Thoracic aorta (tissue), 2 donors: ENCODE measurements at places on chromosomes 5 and 9.

GRCh38 chr5:60177596-60177995 lies 284.1 kb upstream of the PDE4D start:
- DNase-seq: no peak

DNA sequence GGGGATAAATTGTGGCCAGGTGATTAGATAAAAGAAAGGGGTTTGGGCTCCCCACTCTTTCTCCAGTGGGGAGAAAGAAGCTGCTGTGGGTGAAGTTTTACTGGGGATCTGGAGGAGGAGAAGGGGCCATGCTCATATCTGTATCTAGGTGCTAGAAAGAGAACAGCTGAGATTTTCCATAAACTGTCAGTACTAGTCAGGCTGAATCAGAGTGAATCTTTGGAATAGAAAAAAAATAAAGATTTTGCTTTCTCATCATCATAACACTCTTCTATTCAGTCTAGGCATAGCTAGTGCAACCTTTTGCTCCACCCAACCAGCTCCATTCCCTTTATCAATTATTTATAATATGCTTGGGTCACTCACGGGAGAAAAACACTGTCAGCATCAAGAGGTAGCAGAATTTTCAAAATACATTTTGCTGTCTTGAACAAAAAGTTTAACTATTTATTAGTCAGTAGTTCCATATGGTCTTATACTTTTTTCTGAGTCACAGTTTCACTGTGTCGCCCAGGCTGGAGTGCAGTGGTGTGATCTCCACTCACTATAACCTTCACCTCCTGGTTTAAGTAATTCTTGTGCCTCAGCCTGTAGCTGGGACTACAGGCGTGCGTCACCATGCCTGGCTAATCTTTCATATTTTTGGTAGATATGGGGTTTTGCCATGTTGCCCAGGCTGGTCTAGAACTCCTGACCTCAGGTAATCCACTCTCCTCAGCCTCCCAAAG lies 21.3 kb upstream of the ERMP1 start:
- DNase-seq: no peak

DNA sequence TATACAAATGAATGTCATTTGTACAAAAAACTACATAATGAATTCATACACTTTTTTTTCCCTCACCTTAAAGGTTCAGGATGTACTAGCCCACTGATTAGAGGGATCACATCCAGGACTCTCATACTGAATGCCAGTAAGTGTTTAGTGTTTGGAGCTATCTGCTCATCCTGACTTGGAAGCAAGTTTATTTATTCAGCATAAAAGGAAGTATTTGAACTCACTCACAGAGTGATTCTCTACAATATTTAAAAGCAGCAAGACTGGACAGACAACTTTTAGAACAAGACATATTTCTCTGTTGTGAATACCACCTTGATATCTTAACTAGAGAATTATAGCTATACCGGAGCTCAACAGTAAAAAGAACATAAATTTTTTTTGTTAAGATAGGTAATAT lies 14.8 kb upstream of the IQGAP2 start:
- DNase-seq: no peak

DNA sequence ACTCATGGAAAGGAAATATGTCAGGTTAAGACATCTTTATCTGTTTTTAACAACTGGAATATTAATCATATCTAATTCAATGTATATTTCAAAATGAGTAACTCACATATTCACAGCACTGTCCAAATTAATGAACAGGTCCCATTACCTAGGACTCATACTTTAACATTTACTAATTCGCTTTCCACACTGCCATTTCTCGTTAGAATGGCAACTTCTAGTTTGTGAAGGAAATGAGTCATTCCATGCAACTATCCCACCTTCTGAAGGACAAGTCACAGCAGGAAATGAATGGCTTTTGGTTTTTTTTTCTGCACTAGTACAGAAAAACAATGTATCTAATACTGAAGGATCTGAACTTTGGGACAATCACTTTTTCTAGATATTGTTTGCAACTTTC lies 24.6 kb upstream of the IFNK start:
- DNase-seq: no peak

- DNase-seq: no peak
Measured at GRCh38 chr5:17329571-17329970, 112.1 kb downstream of the BASP1 start.

DNA sequence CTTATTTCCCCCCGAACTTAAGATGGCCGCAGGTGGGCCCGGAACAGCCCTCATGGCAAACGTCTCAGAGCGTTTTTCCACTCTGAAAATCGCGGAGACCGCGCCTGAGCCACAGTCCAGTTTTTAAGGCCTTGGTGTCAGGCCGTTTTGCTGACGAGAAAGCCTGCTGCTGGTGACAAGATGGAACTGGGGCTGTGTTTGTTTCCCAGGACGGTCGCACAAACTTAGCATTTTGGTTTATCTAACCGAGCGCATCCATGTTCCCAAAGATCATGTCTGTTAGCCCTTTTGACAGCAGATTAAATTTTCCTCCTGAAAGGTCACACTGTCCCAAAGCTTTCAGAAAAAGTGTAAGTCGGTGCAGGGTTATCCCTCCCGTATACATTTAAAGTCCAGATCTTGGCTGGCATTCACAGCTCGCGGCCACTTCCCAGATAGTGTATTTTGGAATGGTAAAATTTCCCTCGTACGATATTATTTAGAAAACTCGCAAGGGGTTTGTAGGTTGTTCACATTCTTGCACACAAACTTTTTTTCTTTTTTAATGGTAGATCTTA lies 812 bp downstream of the SREK1 start:
- DNase-seq: peak; percentile 28

DNA sequence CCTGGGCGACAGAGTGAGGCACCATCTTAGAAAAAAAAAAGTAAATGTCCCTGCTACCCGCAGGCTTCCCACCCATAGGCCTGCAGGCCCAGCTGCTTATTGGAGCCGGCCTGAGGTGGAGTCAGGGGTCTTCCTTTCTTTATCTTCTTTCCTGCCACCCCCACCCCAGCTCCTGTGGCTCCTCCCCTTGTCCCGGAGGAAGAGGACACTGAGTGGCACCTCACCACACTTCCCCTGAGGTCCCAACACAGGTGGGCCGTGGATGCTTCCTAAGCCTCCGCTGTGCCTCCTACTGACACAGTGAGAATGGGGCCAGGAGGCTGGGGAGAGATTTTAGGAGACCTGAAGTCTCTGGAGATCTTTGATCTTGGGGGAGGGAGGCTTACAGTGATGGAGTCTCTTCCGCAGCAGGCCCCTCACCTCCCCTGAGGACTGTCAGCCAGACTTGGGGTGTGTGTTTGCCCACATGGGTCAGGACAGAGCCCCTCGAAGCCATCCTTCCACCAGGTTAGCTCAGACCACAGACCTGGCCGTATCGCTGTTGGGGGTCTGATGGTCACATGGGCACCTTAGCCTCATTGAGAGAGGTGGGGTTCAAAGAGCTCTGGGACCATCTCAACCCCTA lies 135.4 kb upstream of the IER5L start:
- no peak for DNase-seq

DNA sequence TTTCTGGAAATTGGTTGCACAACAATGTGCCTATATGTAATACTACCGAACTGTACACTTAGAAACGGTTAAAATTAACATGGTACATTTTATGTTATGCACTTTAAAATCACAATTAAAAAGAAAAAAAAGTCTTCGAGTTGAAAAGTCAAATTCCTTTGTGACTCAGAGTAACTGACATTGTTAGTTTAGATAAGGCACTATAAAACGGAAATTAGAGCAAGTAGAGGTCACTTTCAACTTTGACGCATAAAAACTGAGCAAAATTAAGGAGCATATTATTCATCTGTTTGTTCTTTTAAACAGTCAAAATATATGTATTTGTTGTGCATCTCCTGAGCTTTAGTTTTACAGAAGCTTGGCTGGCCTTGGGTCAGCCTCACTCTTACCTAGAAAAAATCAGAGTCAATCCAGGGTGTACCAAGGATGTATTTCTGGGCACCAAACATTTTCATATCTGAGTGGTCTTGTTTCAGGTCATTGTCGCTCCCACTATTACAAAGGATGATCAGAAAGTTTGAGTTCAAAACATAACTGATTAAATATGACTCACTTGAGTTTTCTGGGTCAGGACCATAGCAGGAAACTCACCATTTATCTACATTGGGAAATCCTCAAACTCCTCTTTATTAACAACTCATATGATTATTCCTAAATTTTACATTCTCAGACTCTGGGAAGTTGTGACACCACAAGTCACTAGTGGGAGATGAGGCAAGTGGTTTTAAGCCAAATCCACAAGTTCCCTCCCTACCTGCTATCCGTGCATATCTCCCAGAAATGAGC lies 160.6 kb downstream of the CCDC192 start:
- DNase-seq: no peak

DNA sequence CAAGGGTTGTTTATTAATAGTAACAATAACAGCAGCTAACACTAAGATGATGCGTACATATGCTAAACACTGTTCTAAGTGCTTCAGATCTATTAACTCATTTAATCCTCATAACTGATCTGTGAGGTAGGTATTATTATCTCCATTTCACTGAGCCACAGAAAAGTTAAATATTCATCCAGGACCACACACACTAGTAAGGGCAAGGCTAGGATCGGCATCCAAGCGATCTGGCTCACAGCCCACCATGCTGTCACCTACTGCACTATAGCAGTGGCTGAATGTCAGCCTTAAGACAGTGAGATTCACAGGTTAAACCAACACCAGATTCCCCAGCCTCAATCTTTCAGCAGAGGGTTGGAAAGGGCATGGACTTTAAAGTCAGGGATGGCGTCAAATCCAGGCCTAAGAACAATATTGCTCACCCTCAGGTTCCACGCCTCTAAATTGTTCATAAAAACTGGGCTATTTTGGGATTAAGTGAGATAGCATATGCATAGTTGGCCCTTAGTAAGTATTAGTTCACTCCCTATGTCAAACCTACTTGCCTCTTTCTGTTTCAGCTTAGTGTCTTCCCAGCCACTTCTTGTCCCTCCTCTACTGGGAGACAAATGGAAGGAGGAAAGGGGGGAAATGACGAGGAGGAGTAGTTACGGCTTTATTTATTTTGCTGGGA lies 150.8 kb downstream of the MAPKAP1 start:
- DNase-seq: no peak

DNA sequence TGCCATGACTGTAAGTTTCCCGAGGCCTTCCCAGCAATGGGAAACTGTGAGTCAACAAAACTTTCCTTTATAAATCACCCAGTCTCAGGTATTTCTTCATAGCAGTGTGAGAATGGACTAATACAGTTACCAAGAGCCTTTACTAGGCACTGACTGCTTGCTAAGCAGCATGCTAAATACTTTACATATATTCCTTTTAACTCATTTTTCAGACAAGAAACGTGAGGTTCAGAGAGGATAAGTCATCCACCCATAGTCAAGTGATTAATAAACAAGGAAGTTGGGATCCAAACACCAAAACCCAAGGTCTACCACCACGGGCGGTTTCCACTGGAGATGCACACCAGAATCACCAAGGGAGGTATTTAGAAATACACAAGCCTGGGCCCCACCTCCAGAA lies 50.8 kb downstream of the GABBR2 start:
- no peak for DNase-seq

GRCh38 chr9:136643596-136644342 lies 18.9 kb upstream of the EGFL7 start:
- no peak for DNase-seq

DNA sequence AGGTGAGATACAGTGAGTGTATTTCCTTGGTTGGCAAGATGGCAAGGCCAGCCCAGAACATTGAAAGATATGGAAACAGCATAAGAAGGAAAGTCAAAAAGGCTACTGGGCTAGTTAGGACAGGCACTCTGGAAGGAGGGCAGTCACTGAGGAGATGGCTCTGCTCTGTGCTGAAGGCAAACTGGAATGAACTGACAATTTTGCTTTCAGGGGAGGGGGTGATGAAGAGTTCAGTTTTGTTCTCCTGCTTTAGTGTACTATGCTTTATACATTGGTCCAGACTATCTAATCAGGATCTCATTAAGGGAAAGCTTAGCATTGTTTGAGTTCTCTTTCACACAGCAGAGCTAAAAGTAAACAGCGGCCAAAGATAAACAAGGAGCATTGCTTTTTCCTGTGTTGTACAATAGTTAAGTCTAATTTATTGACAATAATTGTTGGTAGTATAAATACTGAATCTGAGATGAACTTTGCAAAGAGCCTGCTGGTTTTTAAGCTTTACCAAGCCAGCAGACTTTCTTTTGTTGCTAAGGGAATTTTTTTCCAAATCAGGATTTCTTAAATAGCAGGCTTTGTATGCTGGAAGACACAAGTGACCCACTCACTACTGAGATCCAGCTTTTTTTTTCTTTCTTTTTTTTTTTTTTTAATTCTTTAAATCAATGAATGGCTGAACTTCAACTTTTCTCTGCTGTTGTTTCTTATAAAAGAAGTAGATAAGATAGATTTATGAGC lies 355.5 kb downstream of the ARRDC3 start:
- DNase-seq: no peak

GRCh38 chr5:67123819-67124218 lies 72.8 kb downstream of the CD180 start:
- DNase-seq: no peak
